DND-41 (cell line): ENCODE measurements at places on chromosomes 11 and 22.

- DNase-seq: no peak
Measured at GRCh38 chr22:45882881-45883810, 93.8 kb downstream of the WNT7B start.

DNA sequence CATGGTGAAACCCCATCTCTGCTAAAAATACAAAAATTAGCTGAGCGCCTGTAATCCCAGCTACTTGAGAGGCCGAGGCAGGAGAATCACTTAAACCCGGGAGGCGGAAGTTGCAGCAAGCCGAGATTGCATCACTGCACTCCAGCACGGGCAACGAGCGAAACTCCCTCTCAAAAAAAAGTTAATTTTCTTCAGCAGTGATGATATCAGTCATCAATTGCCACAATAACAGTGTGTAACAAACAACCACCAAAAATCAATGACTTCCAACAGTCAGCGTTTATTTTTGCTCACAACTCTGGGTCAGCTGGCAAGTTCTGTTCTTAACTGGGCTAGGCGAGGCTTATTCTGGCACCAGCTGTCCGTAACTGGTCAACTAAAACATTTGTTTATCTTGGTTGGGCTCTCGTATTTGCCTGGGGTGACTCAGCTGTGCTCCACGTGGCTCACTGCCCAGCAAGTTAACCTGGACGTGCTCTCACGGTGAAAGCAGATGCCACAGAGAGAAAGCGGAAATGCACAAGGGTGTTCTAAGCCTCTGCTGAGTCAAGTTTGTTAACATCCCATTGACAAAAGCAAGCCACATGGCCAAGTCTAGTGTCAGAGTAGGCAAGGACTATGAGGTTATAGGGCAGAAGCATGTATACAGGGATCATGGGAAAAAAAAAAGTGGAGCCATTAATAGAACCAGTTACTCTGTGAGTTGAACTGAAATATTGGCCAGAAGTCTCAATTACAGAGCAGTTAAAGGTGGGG is 52.1 kb downstream of the LHFPL7 start:
- DNase-seq: no peak

GRCh38 chr22:24303007-24303406 is 32.4 kb downstream of the SPECC1L start:
- no peak for DNase-seq

GRCh38 chr11:117020869-117021564 is 77.2 kb downstream of the SIK3 start:
- DNase-seq: no peak

DNA sequence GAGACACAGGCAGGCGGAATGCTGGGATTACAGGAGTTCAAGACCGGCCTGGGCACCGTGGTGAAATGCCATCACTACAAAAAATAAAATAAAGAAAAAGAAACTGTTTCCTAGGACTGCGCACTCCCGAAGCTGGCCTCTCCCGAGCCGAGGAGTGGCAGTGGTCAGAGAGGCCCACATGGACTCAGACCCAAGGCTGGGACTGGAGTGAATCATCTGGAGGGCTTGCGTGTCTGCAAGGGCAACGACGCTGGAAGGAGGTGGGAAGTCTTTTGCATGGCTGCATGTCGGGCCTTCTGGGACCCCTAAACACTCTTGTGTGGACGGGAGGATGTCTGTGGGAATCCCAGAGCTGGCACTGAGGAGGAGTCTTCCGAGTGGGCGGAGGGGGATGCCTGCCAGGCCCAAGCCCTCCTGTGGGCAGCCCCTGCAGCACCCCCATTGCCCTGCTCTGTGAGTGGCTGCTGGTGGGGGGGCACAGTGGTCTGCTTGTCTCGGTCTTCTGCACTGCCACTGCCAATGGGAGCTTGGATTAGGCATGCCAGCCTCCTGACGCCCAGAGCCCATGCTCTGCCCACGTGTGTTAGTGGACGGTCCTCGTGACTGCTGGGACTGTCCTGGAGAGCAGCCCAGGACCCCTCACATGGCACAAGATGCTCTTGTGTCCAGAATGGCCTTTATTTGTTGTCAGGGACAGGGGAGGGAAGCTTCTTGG is 1.8 kb upstream of the AP2A2 start:
- DNase-seq: no peak

- peak; percentile 44 for DNase-seq
Measured at GRCh38 chr11:88103337-88104206, 71.7 kb downstream of the RAB38 start.

DNA sequence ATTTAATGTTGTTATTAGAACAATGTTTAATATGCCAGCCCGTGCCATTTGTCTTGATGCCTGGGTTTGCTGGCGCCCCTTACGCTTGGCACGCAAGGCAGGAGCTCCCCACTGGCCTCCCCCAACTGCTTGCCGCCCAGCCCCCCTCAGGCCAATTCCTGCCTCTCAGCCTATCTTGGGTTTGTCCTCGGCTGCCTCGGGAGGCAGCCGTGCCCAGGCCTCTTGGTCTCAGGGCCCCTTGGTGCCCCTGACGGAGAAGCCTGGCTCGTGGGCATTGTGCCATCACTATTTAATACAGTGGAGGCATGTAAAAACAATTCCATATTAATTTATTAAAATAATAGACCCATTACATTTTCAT is 119.8 kb downstream of the KCNQ1OT1 start:
- DNase-seq: no peak

- DNase-seq: no peak
Measured at GRCh38 chr22:27089264-27089663, 431.9 kb downstream of the MIAT start.

- DNase-seq: no peak
Measured at GRCh38 chr11:44002191-44003093, 45.3 kb upstream of the ACCSL start.

DNA sequence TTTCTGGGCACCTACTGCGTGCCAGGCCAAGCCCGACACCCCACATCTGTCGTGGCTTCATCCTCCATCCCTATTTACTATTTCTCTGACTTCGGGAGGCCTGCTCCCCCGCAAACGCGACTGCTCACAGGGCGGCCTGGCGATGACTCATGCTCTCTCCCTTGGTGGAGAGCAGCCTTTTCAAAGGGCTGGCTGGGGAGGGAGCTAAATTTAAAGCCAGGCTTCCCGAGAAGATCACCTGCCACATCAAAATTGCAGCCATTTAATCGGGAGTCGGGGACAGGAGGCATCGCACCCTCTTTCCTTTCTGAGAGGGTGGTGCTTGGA is 24.9 kb upstream of the SHISAL1 start:
- DNase-seq: no peak

GRCh38 chr11:126918556-126918955 is 82.0 kb downstream of the KIRREL3 start:
- DNase-seq: no peak

DNA sequence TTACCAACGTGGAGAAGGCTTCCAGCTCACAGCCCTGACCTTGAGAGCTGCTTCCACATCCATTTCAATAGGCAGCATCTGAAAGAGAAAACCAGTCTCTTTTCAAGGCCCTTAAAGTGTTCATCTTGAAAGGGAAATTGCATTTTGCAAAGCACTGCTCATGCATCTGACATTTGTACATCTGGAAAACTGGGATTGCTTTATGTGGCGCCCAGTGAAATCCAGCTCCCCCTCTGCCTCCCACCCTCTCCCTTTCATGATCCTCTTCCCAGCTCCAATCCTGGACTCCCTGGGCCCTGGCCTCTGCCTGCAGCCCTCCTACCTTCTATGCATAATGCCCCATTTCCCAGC is 17.4 kb downstream of the TP53AIP1 start:
- no peak for DNase-seq

- no peak for DNase-seq
Measured at GRCh38 chr11:81203876-81204275, 1529.8 kb downstream of the FAM181B start.

DNA sequence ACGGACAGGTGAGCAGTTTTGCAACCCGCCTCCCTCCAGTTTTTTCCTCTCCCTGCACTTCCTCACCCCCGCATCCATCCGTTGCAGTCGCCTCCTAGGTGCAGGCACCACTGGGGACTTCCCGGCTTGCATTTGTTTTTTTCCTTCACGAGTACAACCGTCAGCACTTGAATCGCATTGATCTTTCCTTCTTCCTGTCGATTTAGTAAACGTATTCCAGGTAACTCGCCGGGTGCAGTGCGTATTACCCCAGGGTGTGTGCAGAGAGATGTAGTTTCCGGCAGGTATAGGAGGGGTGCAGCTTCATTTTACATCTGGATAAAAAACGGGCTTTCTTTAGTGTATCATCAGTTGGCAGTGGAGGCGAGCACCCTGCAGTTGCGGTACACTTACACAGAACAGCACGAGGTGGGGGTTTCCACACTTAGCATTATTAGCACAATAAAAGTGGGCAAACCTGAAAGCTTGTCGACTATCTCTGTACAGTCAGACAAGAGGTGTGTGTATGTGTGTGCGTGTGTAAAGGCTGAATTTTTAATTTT is at the start of gene SORL1-AS1:
Gene SORL1-AS1, minus strand, starts transcription at position 359 of the 542 bp plus-strand sequence.
- peak; percentile 42 for DNase-seq

DNA sequence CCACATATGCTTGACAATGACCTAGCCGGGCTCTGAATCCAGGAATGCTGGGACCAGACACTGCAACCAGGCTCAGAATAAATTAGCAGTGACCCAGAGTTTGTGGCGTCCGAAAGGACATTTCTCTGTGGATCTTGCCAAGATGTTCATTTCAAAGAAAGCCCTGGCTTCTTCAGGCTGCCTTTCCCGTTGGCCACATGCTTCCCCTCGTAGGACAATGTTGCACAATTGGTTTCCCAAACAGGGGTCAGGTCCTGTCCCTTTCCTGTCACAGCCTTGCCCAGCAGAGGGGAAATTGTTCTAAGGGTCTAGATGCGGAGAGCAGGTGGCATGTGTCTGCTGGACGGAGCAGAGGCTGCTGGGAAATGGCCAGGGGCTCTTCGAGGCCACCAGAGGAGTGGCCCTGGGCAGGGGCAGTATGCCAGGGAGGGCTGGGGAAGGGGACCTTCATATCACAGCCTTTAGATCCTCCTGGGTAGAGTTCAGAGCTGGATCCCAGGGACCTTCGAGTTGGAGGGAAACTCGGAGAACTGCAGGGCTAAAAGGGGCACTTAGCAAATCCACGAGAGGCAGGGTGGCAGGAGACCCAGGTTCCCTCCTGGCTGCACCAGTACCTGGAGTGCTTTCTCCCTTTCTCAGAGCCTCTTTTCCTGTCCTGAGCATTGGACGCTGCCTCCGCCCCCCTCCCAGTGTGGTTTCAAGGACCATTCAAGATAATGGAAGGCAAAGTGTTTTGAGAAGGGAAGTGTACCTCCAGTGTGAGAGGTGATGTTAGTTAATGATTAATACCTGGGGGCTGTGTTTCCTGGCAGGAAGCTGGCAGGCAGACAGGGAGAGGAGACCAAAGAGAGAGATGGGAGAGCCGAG is 42.3 kb downstream of the C11orf96 start:
- DNase-seq: no peak

DNA sequence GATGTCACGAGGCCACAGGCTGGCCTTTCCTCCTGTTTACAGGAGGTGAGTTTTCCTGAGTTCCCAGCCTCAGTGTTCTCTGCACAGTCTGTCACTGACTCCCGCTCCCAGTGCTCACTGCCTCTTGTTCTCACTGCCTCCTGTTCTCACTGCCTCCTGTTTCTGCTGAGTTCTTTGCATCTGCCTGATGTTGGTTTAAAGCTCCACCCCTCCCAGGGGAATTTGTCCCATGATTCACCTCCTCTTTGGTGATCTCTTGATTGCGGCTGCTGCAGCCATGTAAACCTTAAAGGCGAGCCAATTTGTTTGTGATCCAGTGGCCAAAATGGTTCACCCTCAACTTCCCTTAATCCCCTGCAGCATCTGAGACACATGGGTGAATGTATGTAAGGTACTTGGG is 6.0 kb upstream of the TUBA8 start:
- DNase-seq: no peak

GRCh38 chr11:78573271-78573670 is 1.4 kb downstream of the NARS2 start:
- no peak for DNase-seq

- no peak for DNase-seq
Measured at GRCh38 chr22:33248948-33249347, 190.8 kb upstream of the SYN3 start.

DNA sequence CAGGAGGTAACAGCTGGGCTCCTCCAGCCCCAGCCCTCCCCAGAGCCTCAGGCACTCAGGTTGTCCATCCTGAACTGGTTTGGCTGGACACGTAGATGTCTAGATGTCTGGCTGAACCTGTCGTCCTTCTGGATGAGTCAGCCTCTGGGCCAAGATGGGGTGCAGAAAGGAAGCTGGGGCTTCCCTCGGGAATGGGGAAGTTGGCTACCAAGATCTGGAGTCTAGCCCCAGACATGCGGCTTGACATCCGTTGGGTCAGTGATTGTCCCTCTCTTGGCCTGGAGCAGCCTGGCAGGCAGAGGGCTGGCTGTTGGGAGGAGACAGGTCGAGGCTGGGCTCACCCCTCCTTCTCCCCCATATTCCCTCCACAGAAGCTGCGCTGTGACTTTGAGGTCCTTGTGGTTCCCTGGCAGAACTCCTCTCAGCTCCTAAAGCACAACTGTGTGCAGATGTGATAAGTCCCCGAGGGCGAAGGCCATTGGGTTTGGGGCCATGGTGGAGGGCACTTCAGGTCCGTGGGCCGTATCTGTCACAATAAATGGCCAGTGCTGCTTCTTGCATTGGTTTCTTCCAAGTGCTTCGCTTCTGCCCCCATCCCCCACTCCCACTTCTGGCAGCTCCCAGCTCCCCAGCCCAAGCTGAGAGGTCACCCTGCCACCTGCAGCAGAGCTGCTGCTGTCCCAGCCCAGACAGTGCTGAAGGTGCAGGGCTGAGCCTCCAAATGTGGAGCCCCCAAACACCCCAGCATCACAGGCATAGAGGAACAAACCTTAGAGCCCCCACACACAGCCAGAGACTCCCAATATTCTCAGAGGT is 1.3 kb downstream of the CST6 start:
- DNase-seq: no peak

DNA sequence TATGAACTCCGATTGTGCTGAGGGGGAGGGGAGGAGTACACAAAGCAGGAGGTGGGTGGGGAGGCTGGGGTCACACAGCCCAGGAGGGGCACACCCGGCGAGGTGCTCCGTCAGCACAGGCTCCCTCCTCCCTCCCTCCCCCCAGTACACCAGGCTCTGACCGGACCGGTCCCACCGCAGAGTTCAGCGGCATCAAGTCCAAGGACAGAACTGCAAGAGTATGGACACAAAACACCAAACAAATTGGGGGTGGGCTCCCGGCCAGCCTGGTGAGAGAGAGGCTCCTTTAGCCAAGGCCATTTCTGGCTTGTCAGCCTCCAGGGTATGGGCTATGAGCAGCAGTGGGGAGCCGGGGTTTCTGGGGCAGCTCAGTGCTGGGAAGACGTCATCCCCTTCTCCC is 68.3 kb downstream of the ST3GAL4 start:
- DNase-seq: no peak

DNA sequence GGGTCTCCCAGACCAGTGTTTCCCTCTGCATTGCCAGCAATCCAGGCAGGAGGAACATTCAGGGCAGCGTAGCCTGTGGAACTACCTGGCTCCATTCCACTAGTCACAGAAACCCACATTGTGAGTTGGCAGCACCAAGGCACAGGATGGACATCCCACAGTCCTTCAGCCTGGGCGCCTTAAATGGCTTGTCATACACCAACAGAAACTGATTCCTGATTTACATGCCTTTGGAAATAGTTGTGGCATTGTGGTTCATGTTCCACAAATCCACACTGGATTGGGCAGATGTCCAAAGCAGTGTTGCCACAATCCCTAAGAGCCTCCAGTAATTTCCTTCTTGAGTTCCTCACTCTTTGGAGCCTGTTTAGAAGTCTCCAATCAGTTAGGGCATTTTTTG is 225.6 kb downstream of the BLID start:
- no peak for DNase-seq
